ENCODE measurements at places on chromosomes 12 and 14.

DNA sequence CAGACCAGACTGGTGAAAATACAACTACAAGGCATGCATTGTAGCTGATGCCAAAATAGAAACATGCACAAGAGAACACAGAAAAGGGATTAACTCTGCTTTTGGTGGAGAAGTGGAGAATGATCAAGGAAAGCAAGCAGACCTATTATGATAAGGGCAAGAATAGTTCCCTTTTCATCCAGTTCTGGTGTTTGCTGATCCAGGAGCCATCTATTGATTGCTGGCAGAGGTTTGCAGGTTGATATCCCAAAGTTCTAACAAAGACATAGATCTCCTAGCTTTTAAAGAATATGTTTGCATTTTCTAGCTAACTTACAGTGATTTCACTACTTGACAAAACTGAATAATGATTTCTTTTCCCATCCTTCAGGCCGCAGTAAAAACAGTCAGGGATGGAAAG, 166.2 kb upstream of the CDKN3 start:
- no peak for DNase-seq

- DNase-seq, result peak; percentile 83
Observed at GRCh38 chr12:108305520-108305919, 33.6 kb downstream of the CMKLR1 start.

- DNase-seq, result no peak
Observed at GRCh38 chr14:98391061-98391460, 880.9 kb downstream of the BCL11B start.

- no peak for DNase-seq
Observed at GRCh38 chr12:123149501-123150274, 1.2 kb downstream of the PITPNM2 start.

GRCh38 chr14:42429401-42429800, 822.7 kb downstream of the LRFN5 start:
- no peak for DNase-seq

DNA sequence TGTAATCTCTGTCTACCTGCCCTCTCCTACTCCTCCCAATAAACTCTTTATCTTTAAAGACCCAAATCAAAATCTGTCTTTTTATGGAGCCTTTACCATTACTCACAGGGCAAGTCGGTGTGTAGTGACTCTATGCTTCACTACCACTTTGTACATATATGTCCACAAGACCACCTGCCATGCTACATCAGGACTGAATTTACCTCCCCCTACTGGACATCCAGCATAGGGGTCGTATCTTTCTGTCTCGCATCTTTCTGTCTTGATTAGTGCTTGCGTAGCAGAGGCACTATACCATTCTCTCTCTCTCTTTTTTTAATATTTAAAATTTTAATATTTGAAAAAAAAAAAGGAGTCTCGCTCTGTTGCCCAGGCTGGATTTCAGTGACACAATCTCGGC, 587.5 kb downstream of the SOX5 start:
- no peak for DNase-seq

DNA sequence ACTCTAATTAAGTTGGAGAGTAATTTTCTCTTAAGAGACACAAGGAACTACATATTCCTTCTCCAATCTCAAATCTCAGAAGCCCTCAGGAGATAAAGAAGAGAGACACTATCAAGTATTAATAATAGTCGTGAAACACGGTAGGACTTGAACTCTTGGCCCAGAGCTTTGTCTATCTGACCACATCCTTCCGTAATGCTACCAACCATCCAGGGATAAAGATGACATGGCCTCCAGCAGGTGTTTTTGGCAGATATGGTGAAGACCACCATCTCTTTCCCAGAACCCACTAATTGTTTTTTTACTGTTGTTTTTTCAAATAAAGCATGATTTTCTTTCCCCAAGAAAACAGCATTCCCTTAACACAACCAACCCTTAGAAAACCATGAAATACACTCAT, 3.4 kb downstream of the ZNF384 start:
- DNase-seq, result no peak

DNA sequence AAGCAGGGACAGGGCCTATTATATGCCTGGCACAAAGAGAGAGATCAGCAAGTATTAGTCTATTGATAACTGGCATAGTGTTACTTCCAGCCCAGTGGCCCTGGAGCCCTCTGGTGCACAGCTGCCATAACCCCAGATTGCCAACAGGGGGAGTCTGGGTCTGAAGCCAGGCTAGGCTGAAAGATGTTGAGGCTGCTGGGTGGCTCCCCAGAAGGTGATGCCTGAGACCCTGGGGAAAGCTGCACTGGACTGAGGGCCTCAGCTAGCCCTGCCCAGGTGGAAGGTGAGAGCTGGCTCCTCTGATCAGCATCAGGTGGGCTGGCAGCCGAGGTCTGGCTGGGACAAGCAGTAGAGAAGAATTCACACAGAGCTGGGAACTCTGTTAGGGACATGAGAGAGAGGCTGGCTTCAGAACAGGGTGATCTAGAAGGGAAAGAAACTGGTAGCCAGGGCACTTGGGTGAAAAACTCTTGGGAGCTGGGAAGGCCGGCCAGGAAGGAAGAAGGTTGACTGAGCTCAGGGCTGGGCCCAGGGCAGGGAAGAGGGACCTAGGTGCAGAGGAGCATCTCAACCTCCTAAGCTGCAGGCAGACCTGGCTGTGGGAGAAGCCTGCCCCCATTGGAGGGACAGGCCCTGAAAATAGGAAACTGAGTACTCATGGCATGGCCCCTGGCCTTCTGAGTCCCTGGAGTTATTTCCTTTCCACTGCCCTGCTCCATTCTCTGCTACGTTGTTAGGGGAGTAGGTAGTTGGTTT, 3.9 kb downstream of the GZMH start:
- no peak for DNase-seq

DNA sequence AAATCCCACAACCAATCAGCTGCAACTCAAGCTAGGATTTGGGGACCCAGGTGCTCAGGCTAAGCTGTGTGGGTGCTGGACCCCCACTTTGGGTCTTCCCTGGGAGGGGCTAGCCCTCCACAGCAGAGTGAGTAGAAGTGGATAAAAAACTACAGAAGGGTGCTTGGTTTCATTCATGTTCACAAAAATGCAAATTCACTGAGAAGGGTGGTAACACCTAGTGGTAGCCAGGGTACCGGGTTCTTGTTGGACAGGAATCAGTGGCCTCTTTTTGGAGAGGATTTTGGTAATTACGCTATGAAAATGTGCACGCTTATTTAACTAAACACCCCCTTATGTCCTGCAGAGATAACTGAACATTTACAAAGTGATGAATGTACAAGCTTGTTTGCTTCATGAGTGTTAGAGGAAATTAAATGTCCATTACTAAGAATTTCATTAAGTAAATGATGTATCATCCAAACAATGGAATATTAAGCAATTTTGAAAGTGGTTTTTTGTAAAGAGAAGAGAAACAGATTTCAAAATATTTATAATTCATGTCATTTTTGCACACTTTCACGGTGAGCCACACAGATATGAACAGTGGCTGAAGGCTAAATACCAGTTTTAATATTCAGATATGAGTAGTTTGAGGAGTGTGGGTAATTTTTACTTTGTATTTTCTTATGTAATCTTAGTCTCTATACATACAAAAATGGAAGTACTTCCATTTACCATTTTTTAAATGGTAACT, 78.3 kb downstream of the DDX51 start:
- no peak for DNase-seq

- DNase-seq, result no peak
Observed at GRCh38 chr12:88958946-88959345, 378.7 kb upstream of the KITLG start.

- no peak for DNase-seq
Observed at GRCh38 chr14:99206090-99206489, 65.9 kb downstream of the BCL11B start.

DNA sequence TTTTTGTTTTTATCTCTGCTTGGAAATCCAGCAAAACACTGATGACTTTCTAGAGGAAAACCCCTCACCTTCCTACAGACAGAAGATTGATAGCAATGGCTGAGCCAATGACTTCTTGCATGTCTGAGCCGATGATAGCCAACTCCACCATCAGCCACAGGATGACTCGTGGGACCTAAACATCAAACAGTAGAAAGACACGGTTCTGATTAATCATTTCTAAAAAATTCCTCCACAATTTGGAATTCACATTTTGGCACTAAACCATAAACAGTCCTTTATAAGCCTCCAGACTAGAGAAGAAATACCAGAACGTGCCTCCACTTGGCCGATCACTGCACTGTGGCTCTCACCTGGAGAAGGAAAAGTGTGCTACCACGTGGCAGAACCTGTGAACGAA, 25.9 kb downstream of the SLC11A2 start:
- DNase-seq, result no peak

DNA sequence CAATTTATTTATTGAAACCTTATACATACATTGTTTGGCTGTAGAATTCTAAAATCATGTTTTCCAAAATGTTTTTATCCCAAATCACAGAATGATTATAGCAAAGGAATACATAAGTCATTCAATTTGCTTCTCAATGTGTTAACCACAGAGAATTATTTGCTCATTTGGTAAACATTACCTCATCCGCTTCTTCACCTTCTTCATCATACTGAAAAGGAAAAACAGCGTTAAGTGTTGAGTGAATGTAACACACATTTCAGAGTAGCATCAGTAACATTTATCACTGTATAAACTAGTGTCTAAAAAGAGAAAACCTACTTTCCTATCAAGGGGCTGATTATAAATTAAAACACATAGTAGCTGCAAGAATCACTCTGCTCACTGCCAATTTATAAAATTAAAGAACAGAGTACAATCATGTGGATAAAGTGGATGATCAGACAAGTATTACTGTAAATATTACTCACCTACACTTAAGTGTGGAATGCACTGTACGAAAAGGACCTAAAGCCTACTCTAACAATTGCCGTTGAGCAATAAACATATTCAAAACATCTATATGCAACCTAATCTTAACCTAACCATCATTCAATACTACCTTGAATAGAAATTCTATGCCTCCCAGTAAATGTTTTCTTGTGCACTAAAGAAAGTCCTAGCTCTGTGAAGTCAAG, 18.1 kb upstream of the PHLDA1 start:
- DNase-seq, result no peak

DNA sequence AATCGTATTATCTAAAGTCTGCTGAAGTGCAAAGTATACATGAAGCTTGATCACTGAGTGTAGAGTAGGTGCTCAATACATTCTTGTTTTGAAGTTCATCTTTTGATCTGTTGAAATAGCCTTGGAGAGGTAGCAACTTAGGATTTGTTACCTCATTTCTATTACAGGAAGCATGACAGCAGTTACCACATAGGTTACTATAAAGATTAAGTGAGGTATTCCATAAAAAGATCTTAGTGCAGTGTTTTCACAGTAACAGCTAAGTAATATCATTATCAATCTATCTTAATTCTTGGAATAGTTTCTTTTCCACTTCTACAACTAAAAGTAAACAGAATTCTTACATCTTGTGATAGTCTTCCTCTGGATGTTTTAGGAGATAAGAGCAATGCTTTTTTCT, 50.9 kb downstream of the BTBD7 start:
- no peak for DNase-seq

- no peak for DNase-seq
Observed at GRCh38 chr12:84807249-84807648, 105.3 kb downstream of the SLC6A15 start.

GRCh38 chr14:75437201-75438143, 9.7 kb downstream of the JDP2 start:
- DNase-seq, result no peak

DNA sequence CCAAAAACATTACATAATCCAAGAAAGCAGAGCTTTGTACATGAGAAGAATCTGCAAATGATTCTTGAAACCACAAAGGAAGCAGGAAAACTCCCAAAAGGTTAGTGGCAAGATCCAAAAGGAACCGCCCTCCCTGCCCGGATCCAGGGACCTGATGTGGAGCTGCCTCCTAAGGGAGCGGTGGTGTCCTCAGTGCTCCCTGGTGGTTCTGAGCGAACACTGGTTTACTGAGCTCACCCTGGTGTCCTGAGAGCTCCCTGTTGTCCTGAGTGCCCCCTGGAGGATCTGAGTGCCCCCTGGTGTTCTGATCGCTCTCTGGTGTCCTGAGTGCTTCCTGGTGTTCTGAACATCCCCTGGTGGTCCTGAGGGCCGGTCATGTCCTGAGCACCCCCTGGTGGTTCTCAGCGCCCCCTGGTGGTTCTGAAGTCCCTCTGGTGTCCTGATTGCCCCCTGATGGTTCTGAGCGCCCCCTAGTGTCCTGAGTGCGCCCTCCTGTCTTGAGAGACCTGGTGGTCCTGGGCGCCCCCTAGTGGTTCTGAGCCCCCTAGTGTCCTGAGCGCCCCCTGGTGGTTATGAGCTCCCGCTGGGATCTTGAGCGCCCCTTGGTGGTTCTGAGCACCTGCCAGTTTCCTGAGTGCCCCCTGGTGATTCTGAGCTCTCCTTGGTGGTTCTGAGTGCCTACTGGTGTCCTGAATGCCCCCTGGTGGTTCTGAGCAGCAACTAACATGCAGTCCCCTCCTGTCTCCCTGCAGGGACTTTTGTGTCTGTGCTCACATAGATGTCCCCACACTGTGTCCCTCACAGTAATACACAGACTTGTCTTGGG, 891.1 kb downstream of the TMEM121 start:
- DNase-seq, result peak; percentile 83

- peak; percentile 13 for DNase-seq
Observed at GRCh38 chr12:120085920-120086645, 30.5 kb downstream of the RAB35 start.

DNA sequence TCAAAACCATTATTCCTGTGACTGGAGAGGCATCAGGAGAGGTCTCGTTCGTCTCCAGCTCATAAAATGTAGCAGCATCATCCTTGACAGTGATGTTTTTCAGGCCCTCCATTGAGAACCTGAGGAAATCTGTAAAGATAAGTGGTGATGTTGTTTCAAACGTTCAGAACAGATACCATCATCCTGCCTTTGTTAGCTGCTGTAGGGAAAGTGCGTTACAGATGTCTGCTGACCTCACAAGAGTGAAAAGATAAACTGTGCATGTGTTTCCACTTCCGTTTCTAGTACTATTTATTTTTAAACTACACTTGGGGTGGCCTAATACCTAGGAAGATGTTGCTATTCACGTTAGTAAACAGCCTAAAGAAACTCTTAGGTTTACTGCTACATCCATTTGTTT, 28.4 kb downstream of the BCL2L14 start:
- no peak for DNase-seq
